Ovary (tissue), 10 donors: ENCODE measurements at places on chromosomes 3 and 15.
A peak's percentile ranks its signal among the peaks of the same experiment; 100 is the strongest.

- no peak for DNase-seq
Observed at GRCh38 chr3:129616291-129616690, 9.8 kb upstream of the PLXND1 start.

GRCh38 chr15:78933823-78934654 is 10.8 kb downstream of the CTSH start:
- DNase-seq, result peak; percentile 64

GRCh38 chr3:179401561-179401960 is 49.7 kb downstream of the GNB4 start:
- no peak for DNase-seq

GRCh38 chr3:27089068-27089467 is 280.1 kb downstream of the NEK10 start:
- no peak for DNase-seq

- DNase-seq, result no peak
Observed at GRCh38 chr3:54856271-54856670, 71.6 kb downstream of the LRTM1 start.

- DNase-seq, result no peak
Observed at GRCh38 chr3:128723477-128723876, 2.5 kb upstream of the RAB7A start.

- DNase-seq, result no peak
Observed at GRCh38 chr15:86021281-86022264, 58.1 kb upstream of the AGBL1 start.

DNA sequence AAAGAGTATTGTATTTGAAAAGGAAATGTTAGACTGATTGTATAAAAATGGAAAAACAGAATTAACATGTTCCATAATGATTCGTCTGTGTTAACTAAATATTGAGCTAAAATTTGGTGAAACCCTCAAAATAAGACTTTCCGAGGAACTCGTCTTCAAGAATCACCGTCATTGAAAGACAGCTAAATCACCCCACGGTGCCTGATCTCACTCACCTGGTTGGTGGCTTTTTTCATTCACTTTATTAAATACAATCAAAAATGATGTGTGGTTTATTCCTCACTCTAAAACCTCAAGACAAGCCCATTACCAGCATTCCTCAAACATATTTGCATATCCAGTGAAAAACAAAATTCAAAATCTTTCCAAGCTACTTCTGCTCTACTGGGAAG is 153.9 kb downstream of the FOXP1 start:
- DNase-seq, result no peak

GRCh38 chr3:37862903-37863815 is 1.5 kb downstream of the CTDSPL start:
- no peak for DNase-seq

- DNase-seq, result no peak
Observed at GRCh38 chr3:182384221-182384620, 409.1 kb upstream of the ATP11B start.

DNA sequence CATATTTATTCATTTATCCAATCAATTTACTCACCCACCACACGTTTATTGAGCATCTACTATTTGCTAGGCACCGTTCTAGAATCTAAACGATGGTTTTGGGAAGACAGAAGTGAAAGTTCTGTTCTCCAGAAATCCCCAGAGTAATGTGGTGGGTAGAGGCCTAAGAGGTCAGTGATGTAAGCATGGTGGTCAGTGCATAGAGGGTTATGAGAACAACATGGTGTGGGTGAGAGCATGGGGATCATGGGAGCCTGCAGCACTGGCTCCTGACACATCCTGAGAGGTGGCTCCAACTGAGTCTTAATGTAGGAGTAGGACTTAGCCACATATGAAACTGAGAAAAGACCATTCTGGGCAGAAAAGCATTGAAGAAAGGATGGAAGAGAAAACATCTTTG is 85.3 kb upstream of the TNFAIP8L3 start:
- no peak for DNase-seq

DNA sequence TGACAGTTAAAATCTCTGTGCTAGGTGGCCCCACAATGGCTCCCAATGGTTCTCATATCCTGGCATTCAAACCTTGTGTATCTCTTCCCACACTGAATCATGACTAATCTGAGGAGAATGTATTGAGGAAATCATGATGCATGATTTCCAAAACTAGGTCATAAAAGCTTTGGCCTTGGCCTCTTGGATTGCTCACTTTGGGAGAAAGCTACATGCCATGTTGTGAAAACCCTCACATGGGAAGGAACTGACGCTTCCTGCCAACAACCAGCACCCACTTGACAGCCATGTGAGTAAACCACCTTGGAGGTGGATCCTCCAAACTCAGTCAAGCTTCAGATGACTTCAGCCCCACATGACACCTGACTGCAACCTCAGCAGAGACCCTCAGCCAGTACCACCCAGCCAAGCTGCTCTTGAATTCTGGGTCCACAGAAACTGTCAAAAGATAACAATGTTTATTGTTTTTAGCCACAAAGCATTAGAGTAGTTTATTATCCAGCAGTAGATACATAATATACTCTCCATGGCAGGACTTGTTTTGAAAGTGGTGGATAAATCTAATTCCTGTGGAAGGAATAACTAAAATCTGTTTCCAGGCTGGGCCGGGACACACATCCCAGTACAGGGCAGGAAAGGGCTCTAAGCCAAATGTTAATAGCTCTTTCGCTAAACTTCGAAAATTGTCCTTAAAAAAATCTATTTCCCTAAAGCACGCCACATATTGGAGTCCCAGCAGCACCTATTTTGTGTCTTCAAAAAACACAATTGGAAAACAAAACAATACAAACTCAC is 1.0 kb upstream of the ZNF620 start:
- DNase-seq, result peak; percentile 67

GRCh38 chr3:106299300-106300098 is 430.7 kb upstream of the CBLB start:
- no peak for DNase-seq

- no peak for DNase-seq
Observed at GRCh38 chr3:190130696-190131095, 10.0 kb upstream of the P3H2 start.

- DNase-seq, result no peak
Observed at GRCh38 chr3:12910356-12911099, 69.2 kb upstream of the RPL32 start.

DNA sequence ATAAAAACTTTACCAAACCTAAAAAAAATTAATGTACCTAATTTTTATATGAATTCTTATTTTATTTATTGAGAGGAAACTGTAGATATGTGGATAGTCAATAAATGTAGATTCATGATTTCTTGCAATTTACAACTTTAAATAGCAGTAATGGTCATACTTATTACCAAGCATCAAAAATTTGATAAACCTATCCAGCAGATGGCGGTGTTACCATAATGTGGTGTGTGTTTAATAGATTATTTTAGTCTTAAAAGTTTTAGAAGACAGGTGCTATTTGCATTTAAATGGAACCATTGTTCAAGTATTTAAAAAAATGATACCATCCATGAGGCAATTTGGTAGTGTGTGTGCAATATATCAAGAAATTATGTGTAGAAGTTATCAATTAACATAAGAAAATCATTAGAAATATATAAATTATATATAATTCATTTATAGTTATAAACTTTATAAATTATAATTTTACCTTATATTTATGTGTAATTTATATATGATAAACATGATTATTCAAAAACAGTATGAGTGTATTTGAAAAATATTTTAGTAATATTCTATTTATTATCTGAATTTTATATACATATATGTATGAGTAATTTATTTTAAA is 176.0 kb upstream of the BCHE start:
- DNase-seq, result no peak

DNA sequence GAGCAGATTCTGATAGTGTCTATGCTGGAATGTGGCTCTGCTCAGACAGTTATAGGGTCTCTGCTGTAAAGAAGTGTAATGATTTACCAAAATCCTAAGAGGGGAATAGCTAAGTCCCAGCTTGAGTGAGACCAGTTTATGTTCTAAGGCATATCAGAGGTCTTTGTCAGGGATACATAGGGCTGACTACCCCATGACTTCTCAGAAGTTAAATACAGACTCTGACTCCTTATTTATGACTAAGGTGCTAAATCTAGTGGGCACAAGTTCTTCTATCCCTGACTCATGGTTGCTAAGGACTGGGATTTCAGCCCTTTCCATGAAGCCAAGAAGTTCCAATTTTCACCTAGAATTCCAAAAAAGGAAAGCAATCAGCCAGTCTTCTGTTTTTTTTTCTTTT is 192.6 kb upstream of the POU1F1 start:
- DNase-seq, result no peak
